ENCODE measurements at places on chromosomes 3 and 15.

DNA sequence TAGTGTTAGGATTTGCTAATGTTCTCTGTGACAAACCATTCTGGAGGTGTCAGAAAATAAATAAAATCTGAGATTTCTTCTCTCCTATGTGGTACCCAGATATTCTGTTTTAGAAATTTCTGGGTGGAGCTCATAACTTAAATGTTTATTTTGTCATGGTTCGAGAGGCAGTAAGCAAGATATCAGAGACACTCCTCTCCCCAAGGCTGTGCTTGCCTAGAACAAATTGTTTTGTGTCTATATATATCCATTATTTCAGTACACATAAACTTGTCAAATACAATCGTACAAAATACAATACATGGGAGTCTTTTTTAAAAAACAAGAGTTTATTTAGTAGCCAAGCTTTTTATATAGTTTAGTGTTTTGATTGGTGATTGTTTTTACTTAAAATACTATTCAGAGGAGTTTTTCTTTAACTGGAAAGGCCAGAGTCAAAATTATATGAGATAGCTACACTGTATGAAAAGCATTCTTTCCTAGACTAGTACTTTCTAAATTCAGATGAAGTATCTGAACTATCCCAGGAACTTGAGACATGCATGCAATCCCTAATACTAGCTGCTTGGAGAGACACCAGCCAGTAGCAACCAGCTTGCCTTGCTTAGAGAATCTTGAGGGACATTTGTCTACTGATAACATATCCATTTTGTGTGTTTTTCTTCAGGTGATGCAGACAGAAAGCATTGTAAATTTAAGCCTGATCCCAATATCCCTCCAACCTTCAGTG is 4.7 kb downstream of the EXOG start:
- DNase-seq, result no peak

GRCh38 chr3:183937601-183938286 is 53.1 kb upstream of the PARL start:
- no peak for DNase-seq

GRCh38 chr3:140358686-140359085 is 319.2 kb upstream of the TRIM42 start:
- DNase-seq, result no peak

DNA sequence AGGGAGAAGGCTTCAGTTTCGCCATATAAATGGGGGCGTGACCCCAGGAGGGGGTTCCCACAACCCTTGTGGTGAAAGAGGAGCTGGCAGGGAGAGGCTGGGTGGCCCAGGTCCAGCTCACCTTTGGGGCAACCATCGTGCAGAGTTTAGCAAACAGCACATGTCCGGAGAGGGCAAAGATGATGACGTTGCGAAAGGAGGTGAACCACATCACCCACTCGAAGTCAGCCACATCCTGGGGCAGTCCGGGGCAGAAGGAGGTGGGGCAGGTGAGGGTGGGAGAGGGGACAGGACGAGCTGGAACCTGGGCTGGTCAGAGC is 3.7 kb downstream of the HHATL start:
- no peak for DNase-seq

GRCh38 chr3:31054032-31054431 is 159.6 kb upstream of the GADL1 start:
- DNase-seq, result no peak

GRCh38 chr3:190044142-190044541 is 76.6 kb downstream of the P3H2 start:
- no peak for DNase-seq

DNA sequence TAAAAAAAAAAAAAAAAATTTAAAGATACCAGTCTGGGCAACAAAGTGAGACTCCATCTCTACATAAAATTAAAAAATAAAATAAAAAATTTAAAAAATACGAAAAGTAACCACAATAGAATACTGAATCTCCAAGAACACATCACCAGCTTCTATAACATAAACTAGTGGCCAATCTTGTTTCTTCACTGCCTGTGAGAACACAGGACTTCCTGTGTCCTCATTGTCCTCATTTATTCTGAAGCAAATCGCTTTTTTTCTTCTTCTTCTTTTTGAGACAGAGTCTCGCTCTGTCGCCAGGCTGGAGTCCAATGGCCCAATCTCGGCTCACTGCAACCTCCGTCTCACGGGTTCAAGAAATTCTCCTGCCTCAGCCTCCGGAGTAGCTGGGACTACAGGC is 28.6 kb upstream of the RAB7A start:
- no peak for DNase-seq

- no peak for DNase-seq
Measured at GRCh38 chr3:17182166-17182565, 297.4 kb downstream of the PLCL2 start.

- no peak for DNase-seq
Measured at GRCh38 chr3:149816311-149816710, 3.3 kb downstream of the RNF13 start.

GRCh38 chr3:141280690-141281089 is 49.1 kb downstream of the PXYLP1 start:
- no peak for DNase-seq

DNA sequence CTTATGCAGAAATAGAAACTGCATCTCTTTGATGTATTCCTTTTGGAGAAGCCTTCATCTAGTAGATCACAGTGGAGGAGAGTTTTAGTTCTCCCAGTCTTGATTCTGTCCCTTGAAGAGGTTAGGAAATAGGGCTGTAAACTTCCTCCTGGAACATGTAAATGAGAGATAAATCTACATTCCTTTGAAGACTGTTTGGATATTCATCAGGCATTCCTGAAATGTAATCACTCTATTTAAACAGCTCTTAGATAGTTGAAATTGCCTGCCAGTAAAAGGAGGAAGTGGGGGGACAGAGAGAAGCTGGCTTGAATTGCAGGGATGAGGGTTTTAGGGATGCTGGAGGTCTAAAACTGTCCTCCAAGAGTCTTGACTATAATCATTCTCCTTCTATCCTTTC is 254.3 kb upstream of the LRRC3B start:
- no peak for DNase-seq

DNA sequence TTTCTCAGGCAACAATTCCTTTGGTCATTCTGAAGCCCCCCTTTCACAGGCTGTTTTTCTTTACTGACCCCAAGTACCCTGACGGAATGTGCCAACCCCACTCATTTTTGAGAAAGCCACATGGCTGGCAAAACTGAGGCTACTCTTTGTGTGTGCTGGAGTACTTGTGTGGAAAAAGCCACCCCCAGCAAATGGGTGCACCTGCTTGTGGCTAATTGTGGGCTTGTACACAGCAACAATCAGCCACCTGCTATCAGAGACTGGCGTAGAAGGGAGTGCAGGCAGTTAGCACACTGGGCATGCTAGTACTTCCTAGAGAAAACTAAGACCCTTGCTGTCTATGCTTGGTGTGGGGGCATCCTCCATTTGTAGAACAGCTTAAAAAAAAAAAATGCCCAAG is 110.1 kb upstream of the LMOD3 start:
- no peak for DNase-seq

GRCh38 chr3:107452436-107452835 is 70.3 kb upstream of the BBX start:
- no peak for DNase-seq

GRCh38 chr3:27607370-27607769 is 114.8 kb downstream of the EOMES start:
- no peak for DNase-seq

- DNase-seq, result no peak
Measured at GRCh38 chr15:84766461-84767035, 18.2 kb downstream of the ZNF592 start.

GRCh38 chr3:126895178-126896066 is 87.5 kb upstream of the PLXNA1 start:
- DNase-seq, result no peak

DNA sequence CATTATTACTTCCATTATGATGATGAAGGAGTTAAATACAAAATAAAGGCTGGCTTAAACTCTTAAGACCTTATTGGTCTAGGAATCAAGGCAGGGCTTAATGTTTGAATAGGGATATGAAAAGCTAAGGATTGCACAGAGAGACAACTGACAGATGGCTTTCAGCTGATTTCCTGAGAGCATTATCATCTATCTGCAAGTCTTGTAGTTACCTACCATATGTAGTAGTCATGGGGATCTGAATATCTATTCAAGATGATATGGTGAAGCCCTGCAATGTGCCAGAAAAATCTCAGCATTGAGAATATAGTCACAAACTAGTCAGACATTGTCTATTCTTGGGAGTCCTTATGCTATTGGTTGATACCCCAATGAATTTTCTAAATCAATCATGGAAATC is 47.5 kb upstream of the CHMP2B start:
- DNase-seq, result no peak

GRCh38 chr3:58369876-58370275 is 37.2 kb downstream of the PXK start:
- DNase-seq, result no peak

GRCh38 chr3:171606151-171606751 is 146.0 kb upstream of the TNIK start:
- DNase-seq, result no peak

DNA sequence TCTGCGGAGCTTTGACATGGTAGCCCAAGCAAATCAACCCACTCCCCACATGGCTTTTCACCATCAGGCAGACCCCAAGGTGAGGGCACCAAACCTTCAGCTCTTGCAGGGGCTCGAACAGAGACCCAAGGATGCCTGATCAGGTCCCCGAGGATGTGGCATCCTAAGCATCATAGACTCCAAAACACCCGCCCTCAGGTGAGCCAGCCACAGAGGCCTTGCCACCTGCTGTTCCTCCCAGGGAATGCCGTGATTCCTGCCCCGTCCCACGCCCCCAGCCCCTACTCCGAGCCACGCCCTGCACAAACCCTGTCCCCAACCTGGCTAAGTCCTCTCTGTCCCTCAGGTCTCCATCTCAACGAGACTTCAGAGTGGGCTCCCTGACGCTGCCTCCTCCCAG is 34.7 kb upstream of the SLC41A3 start:
- no peak for DNase-seq

DNA sequence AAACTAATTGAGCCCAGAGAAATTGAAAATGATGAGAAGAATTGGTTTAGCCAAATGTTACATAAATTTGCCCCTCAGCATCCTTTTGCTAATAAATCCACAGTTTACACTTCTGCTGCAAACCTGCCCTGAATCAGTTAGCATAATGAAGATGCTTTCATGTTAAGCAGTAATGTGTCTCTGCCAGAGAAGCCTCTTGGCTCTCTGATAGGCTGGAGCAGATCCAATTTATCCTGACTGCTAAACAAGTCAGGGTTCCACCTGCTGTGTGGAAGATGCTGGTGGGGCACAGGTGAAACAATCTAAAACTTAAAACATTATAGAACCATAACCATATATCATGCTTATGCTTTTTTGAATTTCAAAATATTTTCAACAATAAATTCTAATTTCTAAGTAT is 946.8 kb downstream of the OTOL1 start:
- DNase-seq, result no peak

DNA sequence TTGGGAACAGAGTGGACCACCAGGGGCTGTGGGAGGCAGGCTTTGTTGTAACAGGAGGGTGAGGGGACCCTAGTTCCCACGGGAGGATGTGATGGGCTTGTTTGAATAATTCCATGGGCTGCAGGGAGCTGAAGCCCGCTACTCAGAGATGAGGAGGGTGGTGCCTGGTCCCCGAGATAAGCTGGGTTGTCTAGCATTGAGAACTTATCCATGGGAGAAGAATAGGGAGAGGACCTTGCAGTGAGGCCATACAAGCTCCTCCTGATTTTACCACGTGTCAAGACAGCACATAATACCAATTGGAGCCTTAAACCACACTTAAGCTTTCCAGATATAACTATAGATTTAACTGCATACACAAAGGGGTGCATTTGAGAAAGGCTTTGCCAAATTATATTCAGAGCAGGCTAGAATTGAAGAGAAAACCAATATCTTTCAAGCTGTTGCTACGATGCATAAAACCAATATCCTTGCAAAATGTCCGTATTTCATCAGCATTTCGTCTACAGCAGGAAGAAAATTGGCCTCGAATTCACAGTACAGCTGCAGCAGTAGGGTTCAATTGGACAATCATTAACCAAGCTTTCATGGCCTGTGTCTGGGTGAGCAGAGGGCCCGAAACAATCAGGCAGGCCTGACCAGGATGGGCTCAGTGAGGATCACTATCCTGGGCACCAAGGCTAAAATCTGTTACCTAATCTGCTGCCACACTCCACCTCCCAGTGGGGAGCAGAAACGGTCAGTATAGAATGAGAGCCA is 500.7 kb downstream of the OCA2 start:
- DNase-seq, result no peak

- DNase-seq, result no peak
Measured at GRCh38 chr15:64503640-64504039, 43.3 kb downstream of the ZNF609 start.

DNA sequence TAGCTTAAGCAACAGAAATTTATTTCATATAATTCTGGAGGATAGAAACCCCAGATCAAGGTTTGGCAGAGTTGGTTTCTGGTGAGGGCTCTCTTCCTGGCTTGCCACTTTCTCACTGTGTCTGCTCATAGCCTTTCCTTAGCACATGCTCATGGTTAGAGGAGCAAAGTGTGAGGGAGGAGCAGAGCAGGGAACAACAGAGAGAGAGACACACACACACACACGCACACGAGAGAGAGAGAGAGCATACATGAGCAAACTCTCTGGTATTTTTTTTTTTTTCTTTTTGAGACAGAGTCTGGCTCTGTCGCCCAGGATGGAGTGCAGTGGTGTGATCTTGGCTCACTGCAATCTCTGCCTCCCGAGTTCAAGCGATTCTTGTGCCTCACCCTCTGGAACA is 36.8 kb upstream of the ZDHHC23 start:
- no peak for DNase-seq

- no peak for DNase-seq
Measured at GRCh38 chr3:41000471-41000870, 198.8 kb upstream of the CTNNB1 start.

DNA sequence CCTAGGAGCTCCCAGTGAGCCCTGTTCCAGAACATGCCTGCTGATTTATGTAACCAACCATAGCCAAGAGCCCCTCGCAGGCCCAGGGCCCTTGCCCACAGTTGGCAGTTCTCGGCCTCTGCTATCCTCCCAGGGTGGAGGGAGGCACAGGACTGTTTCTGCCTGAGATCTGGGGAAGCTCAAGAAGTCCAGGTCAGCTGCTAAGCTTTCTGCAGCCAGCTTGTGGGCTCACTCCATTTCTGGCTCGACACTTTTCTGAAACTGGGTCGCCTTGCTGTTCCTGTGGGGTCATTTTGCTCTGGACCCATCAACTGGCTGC is 72.5 kb upstream of the HERC1 start:
- no peak for DNase-seq

- no peak for DNase-seq
Measured at GRCh38 chr3:166420071-166420470, 582.8 kb upstream of the BCHE start.

GRCh38 chr15:67109141-67110034 is 44.0 kb downstream of the SMAD3 start:
- no peak for DNase-seq

DNA sequence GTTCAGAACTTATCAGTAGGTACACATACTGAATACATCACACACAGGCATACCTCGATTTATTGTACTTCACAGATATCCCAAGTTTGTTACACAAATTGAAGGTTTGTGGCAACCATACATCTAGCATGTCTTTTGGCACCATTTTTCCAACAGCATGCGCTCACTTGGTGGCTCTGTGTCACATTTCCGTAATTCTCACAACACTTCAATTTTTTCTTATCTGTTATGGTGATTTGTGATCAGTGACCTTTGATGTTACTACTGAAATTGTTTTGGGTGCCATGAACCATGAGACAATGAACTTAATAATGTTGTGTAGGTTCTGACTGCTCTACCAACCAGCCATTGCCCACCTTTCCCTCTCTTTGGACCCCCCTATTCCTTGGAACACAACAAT is 10.8 kb downstream of the PARL start:
- no peak for DNase-seq

All from stimulated activated CD8-positive, alpha-beta memory T cell treated with anti-CD3 and anti-CD28 coated beads, Interleukin-4, amount 100 ng/mL, for 24 hours (primary cell).